ENCODE measurements at places on chromosomes 2 and 18.

DNA sequence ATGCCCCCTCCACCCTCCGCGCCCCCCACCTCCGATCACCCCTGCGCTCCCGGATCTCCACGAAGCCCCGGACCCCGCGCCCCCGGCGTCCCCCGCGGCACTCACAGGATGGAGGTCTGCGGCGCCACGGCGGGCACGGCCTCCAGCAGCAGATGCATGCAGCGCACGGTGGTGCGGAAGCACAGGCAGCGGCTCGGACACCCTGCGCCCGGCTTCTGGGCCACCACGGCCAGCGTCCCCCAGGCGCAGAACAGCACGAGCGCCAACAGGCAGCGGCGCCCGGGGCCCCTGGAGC lies 217 bp downstream of the PXDN start:
- no peak for DNase-seq

GRCh38 chr18:41881285-41881684 lies 73.7 kb upstream of the PIK3C3 start:
- no peak for DNase-seq

DNA sequence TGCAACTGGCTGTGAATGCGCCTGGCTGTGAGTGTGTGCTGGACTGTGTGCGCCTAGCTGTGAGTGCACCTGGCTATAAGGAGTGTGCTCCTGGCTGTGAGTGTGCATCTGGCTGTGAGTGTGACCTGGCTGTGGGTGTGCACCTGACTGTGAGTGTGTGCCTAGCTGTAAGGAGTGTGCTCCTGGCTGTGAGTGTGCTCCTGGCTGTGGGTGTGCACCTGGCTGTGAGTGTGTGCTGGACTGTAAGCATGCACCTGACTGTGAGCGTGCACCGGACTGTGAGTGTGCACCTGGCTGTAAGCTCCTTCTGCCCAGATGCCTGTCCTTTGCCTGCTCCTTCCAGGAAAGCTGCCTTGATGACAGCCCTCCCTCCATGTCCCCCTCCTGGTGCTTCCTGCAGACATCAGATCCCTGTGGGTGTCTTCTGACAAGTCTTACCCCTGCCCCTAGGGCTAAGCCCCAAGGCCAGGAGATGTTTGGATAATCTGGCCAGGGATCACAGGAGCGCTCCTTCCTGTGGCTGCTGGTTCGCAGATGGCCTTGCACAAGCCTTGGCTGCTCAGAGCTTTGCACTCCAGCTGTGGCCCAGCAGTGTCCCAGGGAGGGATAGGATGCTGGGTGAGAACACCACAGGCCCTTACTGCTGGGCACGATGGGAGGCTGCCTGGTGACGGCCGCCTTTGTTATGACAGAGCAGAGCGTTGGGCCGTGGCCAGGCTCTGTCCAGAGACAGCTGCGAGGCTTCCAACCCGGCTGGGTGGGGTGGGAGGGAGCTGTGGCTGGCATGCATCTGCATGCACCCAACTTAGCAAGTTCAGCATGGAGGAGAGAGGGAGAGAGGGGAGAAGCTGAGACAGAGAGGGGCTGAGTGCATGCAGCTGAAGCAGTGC lies 89.9 kb downstream of the GLI2 start:
- no peak for DNase-seq

DNA sequence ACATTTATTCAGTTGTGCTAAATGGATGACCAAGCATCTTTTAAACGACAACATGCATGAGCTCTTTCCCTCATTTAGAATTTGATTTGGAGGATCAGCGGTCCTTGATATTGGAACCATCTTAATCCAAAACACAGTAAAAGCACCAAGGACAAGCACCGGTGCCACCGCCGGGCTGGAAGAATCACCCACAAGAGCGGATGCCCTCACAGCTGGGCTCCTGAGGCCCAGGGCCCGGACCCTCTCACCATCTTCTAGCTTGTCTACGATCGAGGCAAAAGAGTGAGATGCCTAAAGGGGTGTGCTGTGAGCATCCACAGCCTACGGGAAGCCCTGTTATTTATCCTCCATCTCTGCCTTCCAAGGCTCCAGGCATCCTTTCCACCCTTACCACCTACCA lies 129.5 kb downstream of the ZNF516 start:
- DNase-seq: no peak

GRCh38 chr2:47690132-47690531 lies 92.8 kb upstream of the MSH6 start:
- no peak for DNase-seq

- DNase-seq: no peak
Measured at GRCh38 chr2:25989154-25989553, 6.9 kb upstream of the KIF3C start.

DNA sequence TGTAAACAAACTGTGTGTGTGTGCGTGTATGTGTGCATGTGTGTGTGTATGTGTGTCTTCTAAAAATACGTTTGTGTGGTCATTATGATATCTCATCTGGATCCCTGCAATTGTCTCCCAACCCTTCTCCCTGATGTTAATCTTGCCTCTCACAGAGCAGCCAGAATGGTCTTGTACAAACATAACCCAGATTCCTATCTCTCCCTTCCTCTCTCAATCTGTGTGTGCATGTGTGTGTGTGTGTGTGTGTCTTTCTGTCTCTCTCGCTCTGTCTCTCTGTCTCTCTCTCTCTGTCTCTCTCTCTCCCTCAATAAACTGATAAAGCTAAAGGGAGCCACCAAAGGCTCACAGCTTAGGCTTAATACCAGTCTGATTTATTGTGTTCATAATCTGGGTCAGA lies 210.8 kb downstream of the PAX3 start:
- DNase-seq: no peak

DNA sequence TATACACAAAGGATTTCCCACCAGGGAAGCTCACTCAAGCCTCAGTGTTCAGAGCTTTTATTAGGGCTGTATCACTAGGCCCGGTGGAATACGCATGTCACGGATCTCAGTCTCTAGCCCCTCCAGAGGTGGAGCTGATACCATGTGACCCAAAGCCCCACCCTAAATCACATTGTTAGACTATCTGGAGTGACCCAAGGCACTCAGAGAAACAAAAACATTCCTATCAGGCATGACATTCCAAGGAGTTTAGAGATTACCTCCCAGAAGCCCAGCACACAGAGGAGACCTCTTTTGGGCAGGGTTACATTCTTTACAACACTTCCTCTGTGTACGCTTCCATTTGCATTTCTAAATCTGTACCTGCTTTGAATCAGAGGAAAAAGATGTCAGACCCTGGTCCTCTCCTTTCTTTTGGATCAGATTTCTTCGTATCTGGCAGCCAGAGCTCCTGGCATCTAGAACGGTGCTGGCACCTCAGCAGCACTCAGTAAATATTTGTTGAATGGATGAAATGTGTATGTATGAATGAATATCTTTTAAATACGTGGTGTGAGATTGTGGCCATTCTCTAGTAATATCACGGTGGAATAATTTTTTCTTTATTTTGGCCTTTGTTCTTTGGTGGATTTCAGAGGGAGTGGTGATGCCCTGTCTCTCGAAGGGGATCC lies 37.7 kb upstream of the SMAD2 start:
- no peak for DNase-seq

- DNase-seq: no peak
Measured at GRCh38 chr2:216478151-216478550, 20.5 kb upstream of the RPL37A start.

- DNase-seq: no peak
Measured at GRCh38 chr2:200763422-200763821, 48.3 kb upstream of the BZW1 start.

- DNase-seq: no peak
Measured at GRCh38 chr2:111647359-111647758, 236.6 kb downstream of the ANAPC1 start.

- DNase-seq: no peak
Measured at GRCh38 chr2:24930768-24931167, 10.7 kb upstream of the ADCY3 start.

- no peak for DNase-seq
Measured at GRCh38 chr2:143480601-143481236, 351.5 kb downstream of the ARHGAP15 start.

DNA sequence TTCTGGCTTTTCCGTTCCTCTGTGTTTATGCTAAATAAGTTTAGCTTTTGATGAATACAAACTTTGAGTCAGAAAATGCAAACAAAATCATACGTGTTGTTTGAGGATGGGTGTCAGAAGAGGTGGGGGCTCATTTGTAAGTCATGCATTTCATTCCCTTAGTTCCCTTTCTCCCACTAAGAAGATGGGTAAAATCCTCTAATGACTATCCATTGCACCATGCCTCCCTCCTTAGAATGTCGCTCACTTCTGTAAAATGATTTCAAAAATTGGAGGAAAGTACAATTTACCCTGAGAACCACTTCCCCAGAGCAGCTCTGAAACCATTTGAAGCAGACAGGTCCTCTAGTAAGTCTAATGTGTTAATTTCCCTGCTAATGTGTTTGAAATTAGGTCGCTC lies 629.6 kb upstream of the VRK2 start:
- no peak for DNase-seq

GRCh38 chr2:238973038-238973739 lies 125.3 kb downstream of the TWIST2 start:
- DNase-seq: no peak

GRCh38 chr2:62971936-62972335 lies 78.7 kb upstream of the OTX1 start:
- no peak for DNase-seq

DNA sequence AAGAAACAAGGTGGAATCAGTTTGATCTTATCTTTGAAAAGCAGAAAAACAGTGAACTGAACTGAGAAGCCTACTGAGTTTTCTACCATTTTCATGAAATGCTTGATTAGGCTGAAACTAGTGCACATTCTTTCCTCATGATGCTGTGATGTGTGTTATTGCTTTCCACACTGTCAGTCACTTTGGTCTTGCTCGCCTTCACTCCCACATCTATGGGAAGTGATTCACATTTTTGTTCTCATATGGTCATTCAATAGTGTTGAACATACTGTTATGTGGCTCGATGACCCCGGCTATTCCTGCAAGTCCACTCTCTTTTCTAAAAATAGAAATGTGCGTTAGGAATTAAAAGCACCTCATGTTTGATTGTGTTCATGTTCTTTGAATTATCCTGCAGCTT lies 129.7 kb downstream of the TGIF1 start:
- no peak for DNase-seq

DNA sequence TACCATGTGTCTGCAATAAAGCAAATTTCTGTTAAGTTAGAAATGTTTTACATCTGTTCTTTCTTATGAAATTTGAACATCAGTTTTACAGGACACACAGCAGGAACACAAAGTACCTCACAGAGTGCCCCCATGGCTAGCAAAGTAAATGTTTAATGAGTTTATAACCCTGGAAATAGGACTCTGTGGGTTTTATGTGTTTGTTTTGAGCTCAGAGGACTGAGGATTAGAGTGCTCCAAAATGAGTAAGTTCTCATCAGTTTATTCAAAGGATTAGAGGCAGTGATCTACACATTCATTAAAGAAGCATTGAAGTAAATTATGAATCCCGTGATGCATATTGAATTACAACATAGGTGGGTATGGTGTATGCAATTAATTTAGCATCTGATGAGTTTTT lies 281.8 kb downstream of the GULP1 start:
- DNase-seq: no peak

DNA sequence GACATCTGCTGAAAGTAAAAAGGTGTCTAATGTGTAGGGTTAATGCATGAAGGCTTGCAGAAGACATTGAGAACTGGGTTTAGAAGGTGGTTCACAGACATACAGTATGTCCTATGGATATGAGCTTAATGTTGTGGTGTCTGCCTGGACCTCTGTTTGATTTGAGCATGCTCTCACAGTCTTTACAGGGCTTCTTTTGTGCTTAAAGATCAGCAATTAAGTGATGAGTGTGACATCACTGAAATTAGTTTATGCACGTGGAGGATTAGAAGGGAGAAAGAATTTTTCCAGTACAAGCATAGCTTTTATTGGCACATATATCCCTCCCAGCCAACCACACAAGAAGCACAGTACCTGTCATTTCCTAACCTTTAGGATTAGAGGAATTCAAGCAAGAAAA lies 367.5 kb upstream of the RAB12 start:
- DNase-seq: no peak

DNA sequence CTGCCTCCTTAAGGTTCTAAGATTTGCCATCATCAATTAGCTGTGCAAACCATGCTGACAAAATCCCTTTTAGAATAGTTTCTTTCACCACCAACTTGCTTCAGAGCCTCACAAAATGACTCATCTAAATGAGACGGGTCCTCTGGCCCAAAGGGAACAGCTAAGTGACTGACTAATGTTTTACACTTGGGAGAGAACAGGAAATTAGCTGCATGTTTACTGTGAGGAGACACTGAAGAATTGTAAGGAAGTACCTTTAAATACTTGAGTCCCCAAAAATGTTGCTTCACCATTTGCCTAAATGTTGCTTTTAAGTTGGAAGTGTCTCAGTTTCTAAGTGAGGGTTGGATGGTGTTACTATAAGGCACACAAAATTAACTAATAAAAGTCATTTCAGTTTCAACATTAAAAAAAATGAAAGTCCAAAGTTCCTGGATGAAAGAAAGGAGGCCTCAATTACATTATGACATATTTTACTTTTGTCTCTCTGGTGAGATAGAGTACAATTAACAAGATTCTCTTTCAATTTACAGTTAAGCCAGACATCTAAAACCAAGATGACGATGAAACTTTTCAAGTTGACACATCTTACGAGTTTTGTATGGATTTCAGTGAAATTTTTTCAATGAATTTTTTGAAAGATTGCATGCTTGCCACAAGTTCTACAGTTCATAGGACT lies 229.1 kb upstream of the FN1 start:
- DNase-seq: no peak

- DNase-seq: no peak
Measured at GRCh38 chr2:37689751-37690150, 18.3 kb upstream of the CDC42EP3 start.

DNA sequence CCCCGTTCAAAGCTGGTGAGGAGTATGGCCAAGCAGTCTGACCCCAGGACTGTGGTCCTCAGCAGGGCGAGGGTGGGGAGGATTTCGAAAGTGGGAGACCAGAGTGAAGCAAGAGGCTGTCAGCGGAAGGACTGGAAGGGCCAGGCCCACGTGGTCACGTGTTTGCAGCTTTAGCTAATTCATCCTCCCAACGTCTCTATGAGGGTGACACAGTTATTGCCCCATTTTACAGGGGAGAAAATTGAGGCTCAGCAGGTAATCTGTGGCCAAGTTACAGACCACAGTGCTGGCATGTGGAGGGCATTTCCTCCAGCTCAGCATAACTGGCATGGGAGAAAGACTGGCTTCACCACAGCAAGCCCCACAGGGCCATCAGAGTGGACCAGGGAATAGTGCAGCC lies 45.4 kb upstream of the LTBP1 start:
- DNase-seq: no peak

DNA sequence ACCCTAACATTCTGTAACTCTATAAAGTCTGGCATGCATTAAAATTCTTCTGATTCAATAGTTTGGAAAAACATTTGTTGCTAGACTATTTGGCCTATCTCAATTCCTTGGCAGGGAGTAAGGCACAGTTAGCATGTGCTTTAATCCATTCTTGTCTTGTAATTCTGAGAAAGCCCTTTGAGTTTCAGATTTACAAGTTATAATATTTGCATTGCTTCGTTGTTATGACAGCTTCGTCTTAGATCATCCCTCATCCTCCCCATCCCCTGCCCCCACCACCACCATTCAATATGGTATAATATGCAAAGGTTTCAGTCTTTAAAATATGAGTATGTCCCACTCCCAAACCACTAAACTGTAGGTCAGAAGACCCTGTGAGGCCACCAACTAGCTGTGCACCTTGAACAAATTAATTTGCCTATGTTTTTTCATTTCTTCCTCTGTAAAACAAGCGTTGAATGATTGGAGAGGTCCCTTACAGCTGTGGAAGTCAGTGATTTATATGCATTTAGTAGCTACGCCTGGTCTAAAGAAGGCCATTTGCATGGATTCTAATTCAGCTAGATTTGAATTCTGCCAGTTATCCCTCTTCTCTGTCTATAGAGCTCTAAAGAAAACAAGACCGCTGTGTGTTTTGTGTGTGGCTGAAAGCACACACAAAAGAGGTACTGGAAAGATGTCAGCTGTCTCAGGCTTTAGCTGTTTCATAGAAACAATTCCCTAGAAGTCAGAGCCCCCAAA lies 591 bp downstream of the C2orf80 start:
- no peak for DNase-seq
